ENCODE measurements at places on chromosomes 1 and 21. TPM values are rescaled to one million over a fixed set of nuclear protein-coding genes. Genes with fewer than 3 reads are reported as not detected.

- H3K27ac ChIP-seq: peak overlapping the region; percentile 1
- H3K27me3 ChIP-seq: no peaks in the 10 kb centered on the region
- no peak overlapping the region for H3K4me3 ChIP-seq
These were observed 23.7 kb downstream of the SKI start for GRCh38 chr1:2251786-2252185.

Gene MYOM3
- total RNA-seq: not detected

Gene CLEC20A
- under 0.01 TPM for total RNA-seq

Gene MKNK1
- total RNA-seq: 31.8 TPM

DNA sequence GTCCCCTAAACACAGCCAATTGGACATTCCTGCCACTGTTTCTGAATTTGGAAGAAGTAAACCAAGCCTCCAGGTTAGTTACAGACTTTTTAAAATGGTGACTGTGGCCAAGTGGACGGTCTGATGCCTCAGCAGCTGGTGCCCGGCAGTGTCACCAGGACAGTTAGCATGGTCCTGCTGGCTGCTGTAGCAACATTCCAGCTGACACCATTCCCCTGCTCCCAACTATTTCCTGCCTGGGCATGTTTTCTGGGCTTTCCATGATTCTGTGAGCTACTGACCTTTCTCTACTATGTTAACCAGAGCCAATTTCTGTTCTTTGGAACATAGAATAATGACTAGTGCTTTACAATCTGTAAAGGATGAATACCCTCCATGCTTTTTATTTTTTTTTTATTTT is 95.0 kb downstream of the TLR5 start:
- no peak overlapping the region for H3K4me3 ChIP-seq
- H3K36me3 ChIP-seq: no peaks in the 10 kb centered on the region
- H3K4me1 ChIP-seq: peaks cover 3% of the 10 kb centered on the region
- H3K27ac ChIP-seq: no peak overlapping the region
- no peak for DNase-seq
- H3K27me3 ChIP-seq: peaks cover 13% of the 10 kb centered on the region

- peaks cover 27% of the 10 kb centered on the region for H3K4me1 ChIP-seq
- H3K4me3 ChIP-seq: no peak overlapping the region
- H3K27ac ChIP-seq: no peak overlapping the region
- no peaks in the 10 kb centered on the region for H3K27me3 ChIP-seq
These were observed 30.3 kb upstream of the COL6A2 start for GRCh38 chr21:46067505-46068201.

DNA sequence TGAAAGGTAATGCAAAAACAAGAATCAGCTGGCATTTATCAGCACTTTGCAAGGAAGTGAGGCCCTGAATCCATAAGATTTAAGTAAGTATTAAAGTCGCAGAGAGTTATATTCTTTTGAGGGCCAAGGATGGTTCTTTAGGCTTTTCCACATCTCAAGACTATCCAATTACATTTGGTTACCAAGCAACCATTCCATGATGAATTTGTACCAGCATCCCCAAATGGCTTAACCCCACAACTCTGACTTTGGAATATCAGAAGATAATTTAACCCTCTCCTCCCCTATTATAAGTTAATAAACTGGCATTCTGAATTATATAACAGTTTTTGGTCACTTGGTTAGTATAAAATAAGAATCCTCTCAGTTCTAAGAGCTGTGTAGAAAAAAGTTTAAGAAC is 2.8 kb downstream of the PHTF1 start:
- no peaks in the 10 kb centered on the region for H3K27me3 ChIP-seq
- H3K27ac ChIP-seq: no peak overlapping the region
- peaks cover 9% of the 10 kb centered on the region for H3K36me3 ChIP-seq
- H3K4me1 ChIP-seq: peaks cover 14% of the 10 kb centered on the region
- peak; percentile 56 for DNase-seq

GRCh38 chr1:20380175-20380574 is 89.5 kb downstream of the VWA5B1 start:
- no peaks in the 10 kb centered on the region for H3K36me3 ChIP-seq
- peaks cover 9% of the 10 kb centered on the region for H3K4me1 ChIP-seq
- peaks cover 29% of the 10 kb centered on the region for H3K27me3 ChIP-seq
- H3K4me3 ChIP-seq: no peak overlapping the region

All from osteoblast (primary cell).